ENCODE measurements at places on chromosomes 1 and 21.

DNA sequence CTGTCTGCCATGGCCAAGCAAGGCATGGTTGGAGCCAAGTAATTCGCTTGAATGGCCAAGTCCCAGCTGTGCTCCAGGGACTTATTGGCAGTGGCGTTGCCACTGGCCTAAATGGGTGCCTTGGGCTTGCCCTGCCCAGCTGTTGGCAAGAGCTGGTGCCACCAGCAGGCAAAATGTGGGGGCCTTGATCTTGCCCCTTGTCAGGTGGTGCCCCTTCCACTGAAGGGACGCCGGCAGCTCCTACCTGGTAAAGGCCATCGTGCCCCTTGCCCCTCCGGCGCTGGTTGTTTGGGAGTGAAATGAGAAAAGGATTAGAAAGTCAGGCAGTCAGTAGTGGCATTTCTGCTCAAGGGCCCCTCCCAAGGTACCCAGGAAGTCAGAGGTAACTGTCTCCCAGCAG, 85.5 kb downstream of the CD247 start:
- DNase-seq, result no peak

- no peak for DNase-seq
These were observed 11.4 kb upstream of the SELE start for GRCh38 chr1:169745015-169745861.

DNA sequence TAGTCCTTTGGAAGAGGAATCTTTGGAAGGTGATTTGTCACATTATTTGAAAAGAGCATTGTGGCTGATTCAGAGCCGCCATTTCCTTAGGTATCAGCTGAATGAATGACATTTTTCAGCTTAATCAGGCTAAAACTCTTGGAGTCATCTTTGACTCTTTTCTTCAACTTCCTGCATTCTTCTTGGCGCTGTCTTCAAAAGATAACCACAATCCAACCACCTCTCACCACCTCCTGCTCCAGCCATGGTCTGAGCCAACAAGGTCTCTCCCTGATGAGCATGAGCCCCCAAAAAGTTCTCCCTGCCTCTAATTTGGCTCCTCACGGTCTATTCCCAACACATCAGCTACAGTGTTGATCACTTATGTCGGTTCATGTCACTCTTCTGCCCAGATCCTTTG, 297.6 kb upstream of the RUNX1 start:
- no peak for DNase-seq

DNA sequence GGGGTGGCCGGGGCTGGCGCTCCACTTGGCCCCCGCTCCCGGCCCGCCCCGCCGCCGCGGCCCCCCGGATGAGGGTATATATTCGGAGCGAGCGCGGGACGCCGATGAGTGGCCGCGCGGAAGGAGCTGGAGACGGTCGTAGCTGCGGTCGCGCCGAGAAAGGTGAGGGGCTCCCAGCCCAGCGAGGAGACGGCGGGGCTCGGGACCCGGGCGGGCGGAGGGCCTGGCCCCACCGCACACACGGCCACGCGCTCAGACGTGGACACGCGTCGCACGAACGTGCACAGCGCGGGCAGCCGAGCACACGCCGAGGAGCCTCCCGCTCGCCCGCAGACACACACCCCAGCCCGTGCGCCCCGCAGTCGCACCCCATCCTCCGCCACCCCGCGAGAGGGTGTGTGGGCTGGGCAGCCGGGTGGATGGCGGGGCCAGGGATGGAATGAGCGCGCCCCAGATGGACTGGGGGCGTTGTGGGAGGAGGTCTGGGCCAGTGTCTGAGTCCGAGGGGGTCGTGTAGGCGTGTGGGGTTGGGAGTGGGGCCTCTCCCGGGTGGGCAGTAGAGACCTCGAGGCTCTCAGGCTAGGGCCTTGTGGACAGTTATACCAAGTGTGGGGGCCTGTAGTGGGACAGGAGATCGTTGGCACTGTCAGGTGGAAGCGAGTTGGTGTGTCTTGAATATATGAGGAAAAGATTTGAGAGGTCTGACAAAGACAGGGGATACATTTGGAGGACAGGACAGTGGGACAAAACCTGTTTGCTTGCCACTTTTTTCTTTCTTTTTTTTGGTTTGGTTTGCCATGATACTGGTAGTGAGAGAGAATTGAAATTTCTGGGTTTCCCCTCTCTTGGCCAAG, at the start of gene UAP1:
TSS of gene UAP1 (plus strand) at position 107 of the 854 bp plus-strand sequence. CDS start 4,347 bp downstream, outside the sequence.
- no peak for DNase-seq

DNA sequence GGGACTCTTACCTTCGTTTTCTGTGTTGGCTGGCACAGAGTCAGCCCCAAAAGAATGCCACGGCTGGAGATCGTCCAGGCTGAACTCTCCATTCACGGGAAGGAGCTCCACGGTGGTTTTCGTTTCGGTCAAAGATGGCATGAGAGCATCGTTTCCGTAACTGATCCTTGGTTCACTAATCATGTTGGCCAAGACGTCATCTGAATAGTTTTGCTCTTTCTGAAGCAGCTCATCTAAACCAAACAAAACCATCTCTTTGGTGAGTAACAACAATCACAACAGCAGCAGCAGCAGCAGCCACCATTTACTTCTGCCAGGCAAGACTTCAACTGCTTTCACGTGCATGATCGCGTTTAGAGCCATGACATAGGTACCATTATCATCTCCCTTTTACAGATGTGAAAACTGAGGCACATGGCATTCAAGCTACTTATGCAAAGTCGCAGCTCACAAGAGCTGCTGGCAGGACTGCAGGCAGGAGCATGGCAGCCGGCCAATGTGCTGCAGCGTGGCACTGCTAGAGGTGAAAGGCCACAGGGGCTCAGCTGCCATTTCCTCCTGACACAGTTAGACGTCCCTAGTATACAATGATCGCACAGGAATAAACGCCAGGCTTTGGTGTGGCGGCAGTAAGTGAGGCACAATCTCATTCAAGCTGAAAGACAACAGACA, 177.1 kb downstream of the GABPA start:
- DNase-seq, result no peak

DNA sequence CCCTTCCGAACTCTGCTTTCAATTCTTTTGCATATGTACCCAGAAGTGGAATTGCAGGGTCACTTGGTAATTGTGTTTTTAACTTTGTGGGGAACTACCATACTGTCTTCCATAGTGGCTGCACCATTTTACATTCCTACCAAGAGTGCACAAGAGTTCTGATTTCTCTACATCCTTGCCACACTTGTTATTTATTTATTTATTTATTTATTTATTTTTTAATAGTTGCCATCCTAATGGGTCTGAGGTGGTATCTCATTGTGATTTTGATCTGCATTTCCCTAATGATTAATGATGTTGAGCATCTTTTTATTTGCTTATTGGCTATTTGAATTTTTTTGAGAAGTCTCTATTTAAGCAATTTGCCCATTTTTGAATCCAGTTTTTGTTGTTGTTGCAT, 422.4 kb downstream of the PTPRU start:
- no peak for DNase-seq
